ENCODE measurements at places on chromosomes 16 and 17.
A peak's percentile ranks its signal among the peaks of the same experiment; 100 is the strongest.

DNA sequence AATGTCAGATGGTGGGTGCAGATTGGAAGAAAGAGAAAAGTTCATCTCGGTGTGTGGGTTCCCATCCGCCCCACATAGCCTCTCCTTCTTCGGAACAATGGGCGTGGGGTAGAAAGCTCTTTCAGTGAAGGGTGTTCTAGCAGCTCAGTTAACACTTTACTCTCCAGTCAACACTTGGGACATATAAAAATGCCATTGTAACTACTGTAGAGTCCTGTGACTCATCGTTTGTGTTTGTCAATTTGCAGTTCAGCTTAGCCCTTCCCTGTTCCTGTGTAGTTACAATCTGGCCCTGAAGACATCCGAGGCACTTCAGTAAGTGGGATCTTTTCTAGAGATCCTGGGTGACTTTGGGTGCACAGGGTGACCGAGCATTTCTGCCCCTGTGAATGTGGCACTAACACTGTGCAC lies 11.5 kb upstream of the CLEC18C start:
- DNase-seq, result peak; percentile 95

- no peak for DNase-seq
Observed at GRCh38 chr16:87541872-87542234, 49.0 kb upstream of the ZCCHC14 start.

- no peak for DNase-seq
Observed at GRCh38 chr16:54511222-54511731, 224.7 kb upstream of the IRX3 start.

- DNase-seq, result no peak
Observed at GRCh38 chr17:1076299-1076981, 79.5 kb downstream of the TIMM22 start.

DNA sequence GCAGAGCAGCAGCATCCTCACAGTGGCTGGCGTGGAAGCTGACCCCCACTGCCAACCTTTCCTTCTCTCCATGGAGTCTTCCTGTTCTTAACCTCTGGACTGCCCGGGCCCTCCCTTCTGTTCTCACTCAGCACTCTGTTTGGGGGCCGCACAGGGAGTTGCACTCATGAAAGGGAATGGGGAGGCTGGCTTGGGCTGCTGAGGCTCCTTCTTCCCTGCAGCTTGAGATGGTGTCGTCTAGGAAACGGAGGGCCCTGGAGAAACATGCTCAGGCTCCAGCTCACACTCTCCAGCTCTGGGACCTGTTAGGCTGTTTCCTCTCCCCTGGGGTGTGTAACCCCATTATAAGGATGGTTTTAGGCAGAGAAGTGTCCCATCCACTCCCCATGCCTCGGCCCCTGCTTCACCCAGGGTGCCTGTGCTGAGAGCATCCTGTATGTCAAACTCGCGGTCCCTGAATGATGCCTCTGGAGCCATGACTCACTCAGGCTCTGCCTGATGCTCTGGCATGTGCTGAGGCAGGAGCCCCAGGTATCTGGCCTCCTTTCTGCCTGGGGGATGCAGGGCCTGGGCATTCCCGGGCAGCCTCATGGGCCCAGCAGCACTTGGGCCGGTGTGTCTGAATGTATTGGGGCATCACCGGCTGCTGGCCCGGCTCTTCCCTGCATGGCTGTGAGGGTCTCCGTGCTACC lies 18.9 kb downstream of the TMEM94 start:
- no peak for DNase-seq

DNA sequence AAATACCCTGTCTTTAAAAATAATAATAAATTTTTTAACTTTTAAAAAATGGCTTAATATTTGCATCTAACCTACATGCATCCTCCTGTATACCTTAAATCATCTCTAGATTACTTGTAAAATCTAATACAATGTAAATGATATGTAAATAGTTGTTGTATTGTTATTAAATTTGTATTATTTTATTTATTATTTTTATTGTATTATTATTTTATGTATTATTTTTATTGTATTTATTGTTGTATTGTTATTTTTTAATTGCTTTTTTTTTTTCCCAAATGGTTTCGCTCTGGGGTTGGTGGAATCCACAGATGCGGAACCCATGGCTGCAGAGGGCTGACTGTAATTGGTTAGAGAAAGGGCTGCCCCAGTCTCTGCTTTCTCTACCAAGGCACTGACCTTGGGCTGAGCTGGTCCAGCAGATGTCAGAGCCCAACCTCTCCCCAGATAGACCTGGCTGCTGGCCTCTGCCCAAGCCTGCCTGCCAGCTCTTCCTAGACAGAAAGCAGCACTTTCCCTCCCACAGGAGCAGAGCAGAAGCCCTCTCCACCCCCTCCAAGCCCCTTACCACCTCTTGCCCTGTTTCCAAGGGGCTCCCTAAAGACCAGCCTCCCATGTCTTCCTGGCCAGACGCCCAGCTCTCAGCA lies 183.8 kb downstream of the GSG1L start:
- DNase-seq, result no peak

- DNase-seq, result no peak
Observed at GRCh38 chr16:55839115-55839514, 6.2 kb upstream of the CES1 start.
